ENCODE measurements at places on chromosomes 1 and 21.

DNA sequence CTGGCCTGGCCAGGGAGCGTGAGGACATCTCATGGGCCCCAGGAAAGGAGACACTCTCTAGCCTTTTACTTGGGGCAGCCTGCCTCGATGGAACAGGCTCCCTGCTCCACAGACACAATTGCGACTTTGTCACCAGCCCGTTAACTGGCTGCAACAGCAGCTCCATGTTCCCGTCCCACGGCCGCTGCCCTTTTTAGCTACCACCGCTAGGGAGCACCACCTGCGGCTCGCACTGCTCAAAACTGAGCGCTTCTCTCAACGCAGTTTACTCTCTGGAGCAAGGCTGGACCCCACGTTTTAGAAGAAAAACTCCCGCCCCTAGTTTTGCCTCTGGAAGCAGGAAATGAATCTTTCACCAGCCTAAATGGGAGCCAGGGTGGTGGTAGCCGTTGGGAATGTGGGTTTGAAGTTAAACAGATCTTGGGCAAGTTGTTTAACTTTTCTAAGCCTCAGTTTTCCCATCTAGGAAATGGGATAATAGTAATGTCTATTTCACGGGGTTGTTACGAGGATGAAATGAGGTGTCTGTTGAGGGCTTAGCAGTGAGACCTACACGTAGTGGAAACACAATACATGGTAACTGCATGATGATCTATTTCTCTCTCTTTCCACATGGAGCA, 3.5 kb upstream of the LRRC38 start:
- no peak for DNase-seq

DNA sequence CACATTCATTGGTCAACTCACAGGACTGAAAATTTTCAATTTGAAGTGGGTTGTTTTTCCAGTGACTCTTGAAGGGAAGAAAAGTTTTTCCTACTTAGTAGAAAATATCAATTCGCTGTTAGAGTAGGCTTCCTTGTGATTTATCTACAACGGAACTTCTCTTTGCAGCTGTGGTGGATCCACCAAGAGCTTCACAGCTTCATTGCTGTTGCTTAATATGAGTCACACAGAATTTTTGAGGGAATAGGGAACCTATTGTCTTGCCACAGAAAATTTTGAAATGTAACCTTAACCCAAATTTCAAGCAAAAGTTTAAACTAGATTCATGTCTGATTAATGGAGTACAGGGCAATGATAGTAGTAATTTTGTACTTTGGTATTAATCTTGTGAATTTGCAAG, 58.4 kb upstream of the IFI44L start:
- no peak for DNase-seq

DNA sequence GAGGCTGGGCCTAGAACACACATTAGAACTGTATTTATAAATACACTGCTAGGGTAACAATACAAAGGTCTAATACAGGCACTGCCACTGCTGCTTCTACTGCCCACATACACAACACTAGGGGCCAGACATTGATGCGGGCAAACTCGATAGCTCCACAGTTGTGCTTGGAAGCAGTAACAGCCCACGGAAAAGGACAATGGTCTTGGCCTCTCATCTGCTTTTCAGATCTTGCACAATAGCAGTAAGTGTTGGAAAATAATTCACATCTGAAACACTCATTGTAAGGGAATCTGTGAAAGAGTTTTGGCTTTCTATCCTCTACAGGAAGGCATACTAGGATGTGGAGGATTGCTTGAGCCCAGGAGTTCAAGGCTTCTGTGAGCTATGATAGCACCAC, 6.9 kb upstream of the SPOCD1 start:
- DNase-seq: no peak

DNA sequence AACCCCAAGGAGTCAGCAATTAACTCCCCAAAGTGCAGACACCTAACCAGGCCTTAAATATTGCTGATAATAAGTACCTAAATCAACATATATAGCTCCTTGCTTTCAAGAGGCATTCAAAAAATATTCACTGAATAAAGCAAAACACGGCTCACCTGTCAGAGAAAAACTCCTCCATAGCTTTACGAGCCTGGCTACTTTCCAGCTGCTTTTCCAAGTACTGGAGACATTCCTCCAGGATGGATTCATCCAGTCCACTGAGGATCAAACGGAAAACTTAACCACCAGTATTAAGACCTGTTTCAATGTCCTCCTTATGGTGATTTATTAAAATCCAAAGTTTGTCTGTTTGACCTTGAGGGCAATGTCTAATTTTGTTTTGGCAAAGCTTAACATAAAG, 44.6 kb downstream of the UBR4 start:
- no peak for DNase-seq

DNA sequence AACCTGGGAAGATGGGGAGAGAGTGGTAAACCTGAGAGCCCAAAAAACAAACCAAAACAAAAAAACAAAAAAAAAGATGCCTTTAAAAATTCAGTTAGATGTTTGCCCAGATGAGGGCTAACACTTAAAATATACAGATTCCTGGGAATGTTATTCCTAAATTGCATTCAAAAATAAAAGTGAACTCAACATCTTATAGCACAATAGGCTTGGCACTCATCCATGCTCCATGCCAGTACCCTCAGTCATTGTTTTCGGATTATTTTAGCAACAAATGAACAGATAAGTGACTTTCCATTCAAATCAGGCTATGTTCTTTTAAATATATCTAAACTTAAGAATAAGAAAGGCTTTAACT, 3.7 kb downstream of the ATP1A1 start:
- DNase-seq: no peak
